ENCODE measurements at places on chromosomes 1 and 21.

DNA sequence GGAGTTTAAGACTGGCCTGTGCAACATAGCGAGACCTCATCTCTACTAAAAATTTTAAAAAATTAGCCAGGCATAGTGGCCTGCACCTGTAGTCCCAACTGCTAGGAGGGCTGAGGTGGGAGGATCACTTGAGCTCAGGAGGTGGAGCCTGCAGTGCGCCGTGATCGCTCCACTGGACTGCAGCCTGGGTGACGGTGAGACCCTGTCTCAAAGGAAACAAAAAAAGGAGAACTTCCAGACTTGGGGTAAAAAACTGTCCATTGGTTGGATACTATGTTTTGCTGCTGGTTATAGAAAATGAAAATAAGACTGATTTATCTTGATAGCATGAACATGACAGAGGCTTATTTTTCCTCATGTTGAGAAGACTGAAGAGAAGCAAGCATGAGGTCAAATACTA is 79.4 kb downstream of the WDR4 start:
- no peak for DNase-seq

DNA sequence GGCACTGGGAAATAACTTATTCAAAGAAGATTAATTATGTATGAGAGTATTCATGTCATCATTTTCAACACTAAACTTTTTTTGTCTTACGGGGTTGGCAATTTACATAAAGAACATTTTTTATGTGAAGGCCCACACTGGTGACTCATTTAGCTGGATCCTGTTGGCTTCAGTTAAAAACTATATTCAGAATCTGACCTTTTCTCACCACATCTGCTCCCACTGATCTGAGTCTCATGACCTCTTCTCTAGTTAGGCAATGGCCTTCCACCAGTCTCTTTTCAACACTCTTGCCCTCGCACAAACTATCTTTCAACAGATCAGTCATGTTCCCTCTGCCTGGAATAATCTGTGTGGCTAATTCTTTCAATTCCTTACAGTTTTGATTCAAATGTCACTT is 53.4 kb downstream of the TMPRSS15 start:
- DNase-seq = no peak

DNA sequence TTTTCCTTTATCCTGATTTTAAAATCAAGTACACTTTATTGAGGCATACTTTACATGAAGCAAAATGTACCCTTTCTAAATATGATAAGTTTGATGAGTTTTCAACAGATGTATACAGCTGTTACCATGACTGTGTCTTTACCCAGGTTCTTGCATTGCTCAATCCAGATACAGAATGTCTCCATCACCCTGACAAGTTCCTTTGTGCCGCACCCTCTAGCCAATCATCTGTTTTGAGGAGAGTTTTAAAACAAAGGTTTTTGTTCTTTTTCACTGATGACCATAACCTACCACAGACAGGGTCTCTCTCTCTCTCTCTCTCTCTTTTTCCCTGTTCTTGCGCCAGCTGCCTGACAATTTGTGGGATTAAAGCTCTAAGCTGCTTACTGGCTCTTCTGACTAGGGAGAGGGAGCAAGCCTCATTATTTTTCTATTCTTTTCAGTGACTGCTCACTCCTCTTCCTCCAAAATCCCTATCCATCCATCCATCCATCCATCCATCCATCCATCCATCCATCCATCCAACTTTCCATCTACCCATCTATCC is 1.2 kb upstream of the KCNE1 start:
- DNase-seq = no peak

DNA sequence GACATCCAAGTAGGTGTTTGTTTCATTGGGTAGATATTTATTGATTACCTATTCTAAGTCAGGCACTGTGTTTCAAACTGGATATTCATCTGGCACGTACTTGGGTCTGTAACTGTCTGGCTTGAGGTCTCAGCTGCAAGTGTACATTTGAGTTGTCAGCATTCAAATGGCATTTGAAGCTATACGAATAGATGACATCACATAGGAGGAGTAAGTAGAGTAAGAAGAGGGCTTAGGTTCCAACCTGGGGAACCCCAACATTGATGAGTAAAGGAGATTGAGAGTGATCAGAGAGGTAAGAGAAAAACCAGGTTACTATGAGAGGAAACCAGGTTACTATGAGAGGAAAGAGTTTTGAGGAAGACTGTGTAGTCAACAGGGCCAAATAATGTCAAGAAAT is 30.7 kb downstream of the ZNF684 start:
- no peak for DNase-seq

GRCh38 chr1:29642519-29642918 is 406.2 kb downstream of the PTPRU start:
- DNase-seq = no peak

- DNase-seq = no peak
Observed at GRCh38 chr1:179870870-179871269, 6.7 kb downstream of the TOR1AIP2 start.

- DNase-seq = no peak
Observed at GRCh38 chr1:42786097-42786496, 1.3 kb downstream of the TMEM269 start.

- no peak for DNase-seq
Observed at GRCh38 chr1:231171623-231172197, 9.9 kb downstream of the TRIM67 start.

DNA sequence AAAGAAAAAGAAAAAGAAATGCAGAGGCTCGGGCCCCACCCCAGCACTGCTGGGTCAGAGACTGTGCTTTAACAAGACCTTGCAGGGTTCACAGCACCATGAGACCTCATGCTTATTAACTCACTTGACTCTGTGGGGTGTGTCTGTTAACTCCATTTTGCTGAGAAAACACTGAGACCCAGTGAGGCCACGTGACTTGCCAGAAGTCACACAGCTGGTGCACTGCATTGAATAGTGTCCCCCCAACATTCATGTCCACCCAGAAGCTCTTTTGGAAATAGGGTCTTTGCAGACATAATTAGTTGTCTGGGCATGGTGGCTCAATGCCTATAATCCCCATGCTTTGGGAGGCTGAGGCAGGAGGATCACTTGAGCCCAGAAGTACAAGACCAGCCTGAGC is 39.7 kb downstream of the CHD5 start:
- DNase-seq = no peak

DNA sequence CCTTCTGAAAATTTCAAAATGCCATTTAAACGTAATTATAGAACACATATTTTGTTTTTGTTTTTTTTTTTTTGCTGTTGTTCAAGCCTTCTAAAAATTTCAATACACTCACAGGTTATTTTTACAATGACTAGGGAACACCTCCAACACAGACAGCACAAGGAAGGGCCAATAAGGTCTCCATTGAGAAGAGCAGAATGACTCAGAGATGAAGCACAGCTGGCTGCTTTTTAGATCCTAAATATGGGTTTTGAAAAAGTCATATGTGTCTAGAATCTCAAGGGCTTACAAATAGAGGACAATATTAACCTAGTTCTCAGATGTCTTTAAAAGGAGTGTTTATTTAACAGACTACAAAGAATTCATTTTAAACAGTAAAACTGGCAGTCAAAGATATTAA is 104.6 kb downstream of the NEGR1 start:
- no peak for DNase-seq

DNA sequence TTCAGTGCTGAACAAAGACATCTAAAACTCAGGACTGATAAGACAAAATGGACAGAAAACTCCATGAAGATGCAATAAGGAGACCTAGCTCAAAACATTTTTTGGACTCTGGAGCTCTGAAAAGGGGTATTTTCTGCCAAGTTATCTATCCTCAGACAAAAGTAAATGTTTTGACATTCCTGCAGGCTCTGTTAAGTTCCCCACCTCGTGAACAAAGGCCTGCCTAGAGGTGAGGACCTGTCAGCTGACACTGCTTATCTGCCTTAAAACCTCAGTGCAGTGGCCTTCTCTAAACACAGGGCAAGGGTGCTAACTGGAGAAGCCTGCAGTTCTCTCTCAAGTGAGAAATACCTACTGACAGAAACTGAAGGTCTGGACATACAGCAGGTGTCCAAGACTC is 41.1 kb downstream of the COLGALT2 start:
- DNase-seq = no peak

DNA sequence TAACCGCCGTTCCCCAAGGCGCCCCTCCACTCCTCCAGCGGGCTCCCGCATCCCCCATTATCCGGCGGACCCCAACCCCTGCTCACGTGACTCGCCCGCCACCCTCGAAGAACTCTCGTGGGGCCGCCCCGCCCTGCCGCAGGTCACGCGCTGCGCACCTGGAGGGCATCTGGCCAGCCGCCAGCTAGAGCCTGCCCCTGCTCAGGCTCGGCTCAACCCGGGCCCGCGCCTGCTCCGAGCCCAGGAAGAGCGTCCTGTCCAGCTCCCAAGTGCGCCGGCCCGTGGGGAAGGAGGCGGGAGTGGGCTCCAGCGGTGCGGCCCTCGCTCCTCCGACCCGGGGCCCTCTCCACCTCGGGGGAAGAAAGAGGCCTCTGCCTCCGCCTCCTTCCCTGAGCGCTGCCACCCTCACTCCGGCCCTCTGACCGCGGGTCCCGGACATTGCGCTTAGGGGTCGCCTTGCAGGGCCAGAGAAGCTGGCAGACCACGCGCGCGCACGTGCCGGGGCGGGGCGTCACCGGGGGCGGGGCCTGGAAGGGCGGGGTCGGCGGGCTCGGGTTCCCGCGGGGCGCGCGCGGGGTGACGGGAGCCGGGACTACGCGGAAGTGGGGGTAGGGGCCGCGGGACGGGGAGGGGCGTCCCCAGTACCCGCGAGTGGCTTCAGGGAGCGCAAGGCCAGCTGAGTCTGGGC is 28.4 kb downstream of the HMGN2 start:
- peak; percentile 88 for DNase-seq

DNA sequence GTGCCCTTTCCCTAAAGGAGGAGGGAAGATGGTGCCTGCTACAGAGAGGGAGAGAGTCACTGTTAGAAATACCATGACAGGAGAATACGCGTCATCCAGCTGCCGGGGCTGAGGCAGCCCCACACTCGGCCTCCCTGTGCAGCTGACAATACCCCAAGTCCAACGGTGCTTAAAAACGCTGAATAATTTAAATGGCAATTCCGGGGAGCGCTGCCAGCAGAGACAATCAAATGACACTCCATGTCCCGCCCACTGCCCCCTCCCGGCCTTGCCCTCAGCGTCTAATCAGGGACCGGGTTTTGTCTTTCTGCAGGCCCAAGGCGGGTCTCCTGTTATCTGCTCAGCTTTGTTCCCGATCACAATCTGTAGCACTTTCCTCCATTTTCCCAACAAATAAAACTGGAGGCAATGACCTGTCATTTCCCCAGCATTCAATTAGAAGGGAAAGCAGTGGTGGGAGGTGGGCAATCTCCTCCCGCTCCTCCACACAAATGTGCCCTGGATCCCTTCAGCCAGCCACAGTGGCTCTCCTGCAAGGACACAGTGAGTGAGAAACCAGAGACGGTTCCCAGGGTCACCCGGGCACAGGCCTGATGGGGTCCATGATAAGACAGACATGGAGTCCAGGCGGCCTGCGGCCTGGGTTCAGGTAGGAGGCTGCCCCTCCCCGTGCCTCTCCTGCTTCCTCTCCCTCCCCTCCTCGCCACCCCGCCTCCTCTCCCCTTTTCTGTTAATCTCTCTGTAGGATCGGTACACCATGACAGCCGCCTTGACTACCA is 42.7 kb upstream of the AJAP1 start:
- DNase-seq = no peak

- DNase-seq = no peak
Observed at GRCh38 chr1:33972676-33973395, 109.0 kb downstream of the HMGB4 start.

DNA sequence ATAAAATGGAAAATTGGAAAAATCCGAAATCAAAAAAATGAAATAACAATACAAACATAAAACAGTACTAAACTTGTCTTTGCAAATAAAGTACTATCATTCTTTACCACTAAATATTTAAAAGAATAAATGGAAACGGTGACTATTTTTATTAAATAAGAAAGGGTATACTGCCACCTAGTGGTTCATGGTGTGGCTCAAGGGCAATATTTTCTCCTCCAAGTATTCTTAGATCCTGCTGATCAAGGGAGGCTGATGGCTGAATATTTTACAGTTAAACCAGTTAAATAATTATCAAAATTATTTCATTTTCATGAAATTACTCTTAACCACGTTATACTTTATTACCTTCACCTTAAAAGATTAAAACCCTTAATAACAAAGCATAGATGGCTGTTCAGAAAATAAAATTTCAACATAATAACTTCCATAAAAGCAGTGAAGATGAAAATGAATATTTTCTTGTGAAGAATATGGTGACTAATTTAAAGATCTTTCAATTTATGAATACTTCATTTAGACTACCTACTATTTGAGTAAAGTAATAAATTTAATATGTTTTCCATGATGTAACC is 1793.9 kb downstream of the NCAM2 start:
- peak; percentile 4 for DNase-seq

GRCh38 chr1:27448982-27449381 is 41.0 kb downstream of the WASF2 start:
- no peak for DNase-seq

- DNase-seq = no peak
Observed at GRCh38 chr1:172144445-172145061, 275.9 kb upstream of the C1orf105 start.

GRCh38 chr1:10909697-10910680 is 102.5 kb upstream of the TARDBP start:
- peak; percentile 65 for DNase-seq

DNA sequence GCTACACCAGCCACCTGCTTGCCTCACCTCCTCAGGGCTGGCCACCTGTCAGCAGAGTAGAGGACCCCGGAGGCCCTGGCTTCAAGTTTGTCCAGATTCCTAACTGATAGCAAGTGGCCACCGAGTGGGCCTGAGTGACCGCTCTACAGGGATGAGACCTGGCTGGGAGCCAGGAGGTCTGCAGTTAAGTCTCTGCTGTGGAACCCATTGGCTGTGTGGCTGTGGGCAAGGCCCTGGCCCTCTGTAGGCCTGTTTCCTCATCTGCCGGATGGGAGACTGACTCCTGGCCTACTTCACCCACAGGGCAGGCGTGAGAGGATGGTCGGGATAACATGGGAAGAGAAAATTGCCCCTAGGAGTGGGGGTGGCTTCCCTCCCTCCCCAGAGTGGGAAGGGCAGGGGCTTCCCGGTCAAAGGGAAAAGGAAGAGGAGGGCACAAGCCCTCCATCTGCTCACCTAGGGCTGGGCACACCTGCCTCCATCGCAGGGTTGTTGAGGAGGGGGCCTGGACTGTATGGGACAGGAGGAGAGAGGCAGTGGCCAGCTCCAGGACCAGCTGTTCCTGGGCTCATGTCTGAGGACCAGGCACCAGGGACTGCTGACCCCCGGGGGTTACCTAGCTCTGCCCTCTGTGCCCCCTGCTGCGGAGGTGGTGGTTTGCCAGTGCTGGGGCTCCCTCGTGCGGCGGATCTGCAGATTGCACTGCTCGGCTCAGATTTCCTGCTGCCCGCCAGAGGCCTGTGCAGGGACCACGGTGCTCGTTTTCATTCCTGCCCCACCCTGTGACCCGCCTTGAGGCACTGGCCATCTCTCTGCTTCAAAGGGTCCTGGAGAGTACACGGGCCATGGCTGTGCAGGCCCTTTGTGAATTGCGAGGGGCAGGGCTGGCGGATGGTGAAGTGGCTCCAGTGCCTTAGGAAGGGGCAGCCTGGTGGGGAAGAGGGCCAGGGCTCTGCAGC is 9.1 kb upstream of the MTFR1L start:
- DNase-seq = peak; percentile 77

- DNase-seq = no peak
Observed at GRCh38 chr1:200951016-200951415, 56.3 kb downstream of the INAVA start.
